Natural killer cell (primary cell): ENCODE measurements at places on chromosomes 13 and 19.

GRCh38 chr19:6801485-6802086, 29.1 kb downstream of the VAV1 start:
- peak; percentile 69 for DNase-seq

- no peak for DNase-seq
Measured at GRCh38 chr13:28640861-28641599, 17.9 kb upstream of the POMP start.

- DNase-seq, result no peak
Measured at GRCh38 chr13:75876142-75877050, 240.3 kb downstream of the LMO7 start.

DNA sequence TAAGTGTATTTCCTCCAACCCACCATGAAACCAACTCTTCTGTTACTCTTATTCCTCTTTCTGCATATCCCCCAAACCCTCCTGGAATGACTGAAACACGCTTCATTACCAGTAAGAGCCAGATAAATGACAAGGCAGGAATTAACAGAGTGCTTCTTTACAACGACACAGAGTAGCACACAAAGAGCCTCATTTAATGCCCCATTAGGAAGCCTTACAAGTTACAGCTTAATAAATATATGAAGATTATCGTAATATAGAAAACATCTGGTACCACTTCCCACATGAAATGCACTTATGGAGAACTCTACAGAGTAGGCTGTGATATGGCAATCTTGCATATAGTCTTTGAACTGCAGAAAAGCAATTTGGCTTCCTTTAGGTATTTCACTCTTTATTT, 116.8 kb downstream of the ENOX1 start:
- DNase-seq, result no peak

GRCh38 chr19:3404324-3405260, 38.2 kb downstream of the NFIC start:
- DNase-seq, result no peak

DNA sequence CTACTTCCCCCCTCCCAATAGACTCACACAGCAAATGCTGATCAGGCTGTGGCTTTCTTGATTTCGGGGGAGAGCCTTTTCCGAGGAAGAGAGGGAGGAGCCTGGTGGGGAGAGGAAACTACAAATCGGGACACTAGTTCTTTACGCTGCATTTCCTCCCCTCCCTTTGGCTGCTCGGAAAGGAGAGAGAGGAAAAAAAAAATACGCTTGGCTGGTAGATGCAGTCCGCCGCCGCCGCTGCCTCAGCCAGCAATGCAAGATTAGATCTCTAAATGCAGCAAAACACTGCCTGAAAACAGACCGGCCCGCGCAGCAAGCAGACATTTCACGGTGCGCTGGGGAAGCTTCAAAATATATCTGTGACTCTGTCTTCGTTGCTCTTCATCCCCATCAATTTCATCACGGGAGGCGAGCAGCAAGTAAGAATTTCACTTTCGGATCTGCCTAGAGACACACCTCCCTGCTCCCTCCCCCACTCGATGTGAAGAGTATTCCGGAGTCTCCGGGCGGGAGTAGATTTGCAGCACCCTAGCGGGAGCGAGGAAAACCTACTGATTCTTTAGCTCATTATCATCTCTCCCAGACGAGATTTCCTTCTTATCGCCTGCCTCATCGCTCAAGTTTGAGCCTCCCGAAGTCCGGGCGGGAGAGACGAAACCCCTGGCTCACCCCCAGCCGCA, at the start of gene PCDH17:
Gene PCDH17, plus strand, starts transcription at position 149 of the 680 bp plus-strand sequence. CDS start 803 bp downstream, outside the sequence.
- DNase-seq, result no peak

DNA sequence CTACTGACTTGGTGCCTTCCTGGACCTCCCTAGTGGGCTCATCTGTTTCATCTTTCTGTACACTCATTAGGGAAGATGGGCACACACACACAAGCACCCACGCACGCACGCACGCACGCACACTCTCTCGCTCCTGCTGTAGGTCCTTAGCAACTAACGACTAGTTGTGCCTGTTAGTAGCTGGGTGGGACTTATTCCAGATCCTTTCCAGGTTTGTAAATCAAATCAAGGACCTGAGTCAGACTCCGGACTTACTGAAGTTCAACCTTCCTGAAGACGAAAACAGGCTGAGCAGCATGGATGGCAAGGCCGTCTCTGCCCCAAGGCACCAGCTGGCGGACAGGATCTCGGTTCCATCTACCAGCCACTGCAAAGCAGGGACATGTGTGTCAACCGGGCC, 76.2 kb downstream of the SLC15A1 start:
- DNase-seq, result no peak

GRCh38 chr13:111517641-111518010, 197.2 kb downstream of the TEX29 start:
- no peak for DNase-seq

- DNase-seq, result no peak
Measured at GRCh38 chr13:99655351-99656091, 154.2 kb downstream of the TM9SF2 start.

GRCh38 chr19:16416991-16417390, 54.8 kb downstream of the EPS15L1 start:
- DNase-seq, result no peak

DNA sequence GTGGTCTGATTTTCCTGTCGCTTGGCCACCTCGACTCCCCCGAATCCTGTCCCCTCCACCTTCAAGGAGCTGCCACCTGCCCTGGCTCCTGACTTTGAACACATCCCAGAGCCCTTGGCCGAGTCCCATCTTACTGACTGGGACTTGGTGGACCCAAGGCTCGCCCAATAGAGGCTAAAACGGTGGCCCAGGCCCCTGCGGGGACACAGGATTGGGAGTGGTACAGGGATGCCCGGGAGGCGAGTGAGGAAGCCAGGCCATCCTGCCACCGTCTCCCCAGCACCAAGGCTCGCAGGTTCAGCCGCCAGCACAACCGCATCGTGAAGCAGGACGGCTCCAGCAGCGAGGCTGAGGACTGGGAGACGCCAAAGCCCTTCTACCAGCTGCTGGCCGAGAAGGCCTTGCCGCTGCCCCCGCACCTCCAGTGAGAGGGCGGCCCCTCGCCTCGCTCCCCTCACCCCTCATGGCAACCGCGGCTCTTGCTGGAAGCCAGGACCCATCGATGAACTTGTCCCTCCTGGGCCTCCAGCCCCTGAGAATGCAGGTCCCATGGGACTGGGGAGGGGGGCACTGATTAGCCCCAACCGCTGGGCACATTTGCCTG, 5.3 kb downstream of the SIX5 start:
- DNase-seq, result no peak

DNA sequence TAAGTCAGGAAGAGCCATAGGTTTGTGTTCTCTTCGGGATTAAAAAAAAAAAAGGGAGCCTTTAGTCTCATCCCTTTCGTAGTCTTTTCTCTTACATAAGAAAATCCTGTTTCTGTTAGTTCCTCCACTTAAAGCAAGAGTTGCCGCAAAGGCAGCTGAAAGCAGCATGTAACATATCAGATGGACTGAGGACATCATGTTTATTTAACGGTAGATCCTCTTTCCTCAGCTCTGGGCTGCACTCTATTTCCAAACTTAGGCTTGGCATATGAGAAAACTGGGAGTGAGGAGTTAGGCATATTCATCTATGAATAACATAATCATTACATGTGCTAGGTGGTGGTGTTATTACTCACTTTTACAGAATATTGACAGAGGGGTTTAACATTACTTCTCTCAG, 391.2 kb downstream of the KLF12 start:
- no peak for DNase-seq
